Activated effector memory CD4-positive, alpha-beta T cell treated with Interleukin-2 at 50 U/mL for 16 hours (primary cell): ENCODE measurements at places on chromosomes 1 and 21.

DNA sequence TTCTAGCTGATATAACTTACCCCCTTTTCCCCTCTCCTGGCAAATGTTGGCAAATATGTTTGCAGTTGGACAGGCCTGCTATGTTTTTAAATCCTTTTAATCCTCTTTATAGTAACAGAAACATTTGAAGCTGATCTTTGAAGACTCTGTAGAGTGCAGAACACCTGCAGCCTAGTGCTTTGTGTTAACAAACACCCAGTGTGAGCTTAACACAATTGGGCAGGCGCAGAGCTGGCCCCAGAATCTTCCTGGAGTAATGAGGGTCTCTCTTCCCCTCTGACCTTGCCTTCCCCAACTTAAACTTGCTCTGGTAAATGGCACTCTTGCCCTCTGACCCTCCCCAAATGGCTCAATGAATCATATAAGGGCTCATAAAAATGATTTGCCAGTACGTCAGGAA is 247.9 kb upstream of the LYPLAL1 start:
- no peak for DNase-seq

- DNase-seq, result no peak
Observed at GRCh38 chr21:37240978-37241377, 26.2 kb downstream of the VPS26C start.

- DNase-seq, result no peak
Observed at GRCh38 chr1:15016526-15016925, 137.0 kb upstream of the TMEM51 start.

- no peak for DNase-seq
Observed at GRCh38 chr1:16138772-16139221, 17.1 kb downstream of the EPHA2 start.

DNA sequence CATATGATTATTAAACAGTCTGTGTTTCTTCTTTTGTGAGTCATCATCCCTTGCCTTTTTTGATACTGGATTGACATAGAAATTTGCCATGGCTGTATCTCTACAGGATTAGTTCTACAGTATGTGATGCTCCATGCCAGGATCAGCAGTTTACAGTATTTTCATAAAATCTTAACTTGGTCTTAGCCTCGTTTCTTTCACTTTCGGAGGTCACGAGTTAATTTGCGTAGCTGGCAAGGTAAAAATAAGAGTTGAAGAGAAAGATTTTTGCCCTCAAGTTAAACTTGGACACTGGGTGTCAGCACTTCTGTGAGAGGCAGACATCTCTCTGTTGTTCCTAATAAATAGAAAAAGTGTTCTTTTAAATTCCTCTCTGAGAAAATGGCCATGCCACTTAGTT is 79.1 kb downstream of the CACNA1E start:
- no peak for DNase-seq

- DNase-seq, result no peak
Observed at GRCh38 chr21:33286076-33286475, 19.9 kb downstream of the IL10RB start.

DNA sequence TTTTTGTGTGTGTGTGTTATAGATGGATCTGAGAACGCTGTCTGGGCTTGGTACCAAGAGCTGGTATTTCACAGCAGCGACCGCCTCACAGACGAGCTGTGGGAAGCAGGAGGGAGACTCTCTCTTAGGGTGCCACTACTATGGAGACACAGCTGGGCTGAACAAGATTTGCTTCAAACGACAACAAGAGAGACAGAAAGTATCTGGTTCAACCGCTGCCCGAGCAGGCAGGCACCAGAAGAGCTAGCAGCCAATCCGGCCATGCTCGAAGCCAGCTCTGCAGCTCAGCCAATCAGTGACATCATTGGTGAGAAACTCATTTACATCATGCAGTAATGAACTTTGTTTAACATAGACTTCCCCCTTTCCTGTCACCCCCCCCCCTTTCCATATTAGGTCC is 341.3 kb downstream of the USP25 start:
- DNase-seq, result no peak

- no peak for DNase-seq
Observed at GRCh38 chr1:186283374-186283773, 91.7 kb downstream of the TPR start.

GRCh38 chr1:207034208-207034607 is 1.7 kb upstream of the C1orf116 start:
- no peak for DNase-seq

DNA sequence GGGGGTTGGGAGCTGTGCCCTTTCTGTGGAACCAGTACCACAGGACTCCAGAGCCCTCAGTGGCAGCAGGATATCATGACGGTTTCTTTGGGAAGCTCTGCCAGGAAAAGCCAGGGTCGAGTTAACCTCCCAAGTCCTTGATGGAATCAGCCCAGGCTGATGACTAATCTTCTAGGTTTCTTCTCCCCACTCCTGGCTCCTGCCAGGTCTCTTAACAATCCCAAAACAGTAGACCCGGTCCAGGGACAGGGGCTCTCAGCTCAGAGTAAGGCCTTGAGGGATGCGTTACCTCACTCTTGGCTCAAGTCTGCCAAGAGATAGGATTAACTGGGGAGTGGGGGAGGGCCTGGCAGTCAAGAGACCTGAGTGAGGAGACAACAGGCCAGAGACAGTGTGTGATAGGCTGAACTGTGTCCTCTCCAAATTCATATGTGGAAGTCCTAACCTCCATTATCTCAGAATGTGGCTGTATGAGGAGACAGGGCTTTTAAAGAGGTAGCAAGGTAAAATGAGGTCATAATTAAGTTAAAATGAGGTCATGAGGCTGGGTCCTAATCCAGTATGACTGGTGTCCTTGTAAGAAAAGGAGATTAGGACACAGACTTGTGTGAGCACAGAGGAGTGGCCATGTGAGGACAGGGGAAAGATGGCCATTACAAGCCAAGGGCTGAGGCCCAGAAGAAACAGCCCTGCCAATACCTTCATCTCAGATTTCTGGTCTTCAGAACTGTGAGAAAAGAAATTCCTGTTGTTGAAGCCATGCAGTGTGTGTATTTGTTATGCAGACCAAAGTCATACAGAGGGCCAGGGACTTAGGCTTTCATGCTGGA is 95.0 kb downstream of the BEND5 start:
- no peak for DNase-seq

DNA sequence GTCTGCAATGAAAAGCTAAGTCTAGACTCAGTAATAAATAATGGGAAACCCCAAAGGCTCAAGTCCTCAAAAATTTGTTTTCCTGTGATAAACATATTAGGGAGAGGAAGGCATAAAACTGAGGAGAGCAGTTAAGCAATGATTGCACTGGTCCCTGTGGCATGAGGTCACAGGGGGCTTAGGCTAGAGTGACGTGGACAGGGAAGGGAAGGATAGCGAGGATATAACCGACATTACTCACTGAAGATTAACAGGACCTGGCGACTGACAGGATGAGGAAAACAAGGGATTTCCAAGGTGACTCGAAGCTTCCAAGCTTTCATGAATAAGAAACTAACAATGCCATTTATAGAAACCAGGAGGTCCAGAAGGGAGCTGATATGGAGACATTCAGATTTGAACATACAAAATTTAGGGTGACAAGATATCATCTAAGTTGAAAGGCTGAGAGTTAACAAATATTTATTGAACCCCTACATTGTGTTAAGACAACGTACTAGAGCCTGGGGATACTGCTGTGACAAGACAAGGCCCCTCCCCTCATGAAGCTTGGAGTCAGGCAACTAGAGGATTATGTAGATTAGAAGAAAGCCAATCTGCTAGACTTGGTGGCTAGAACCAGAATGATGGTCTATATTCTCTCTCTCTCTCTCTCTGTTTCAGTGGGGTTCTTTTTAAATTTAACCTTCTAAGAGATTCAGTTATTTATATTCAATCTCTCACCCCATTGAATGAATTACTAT is 33.2 kb upstream of the PKN2 start:
- DNase-seq, result no peak

DNA sequence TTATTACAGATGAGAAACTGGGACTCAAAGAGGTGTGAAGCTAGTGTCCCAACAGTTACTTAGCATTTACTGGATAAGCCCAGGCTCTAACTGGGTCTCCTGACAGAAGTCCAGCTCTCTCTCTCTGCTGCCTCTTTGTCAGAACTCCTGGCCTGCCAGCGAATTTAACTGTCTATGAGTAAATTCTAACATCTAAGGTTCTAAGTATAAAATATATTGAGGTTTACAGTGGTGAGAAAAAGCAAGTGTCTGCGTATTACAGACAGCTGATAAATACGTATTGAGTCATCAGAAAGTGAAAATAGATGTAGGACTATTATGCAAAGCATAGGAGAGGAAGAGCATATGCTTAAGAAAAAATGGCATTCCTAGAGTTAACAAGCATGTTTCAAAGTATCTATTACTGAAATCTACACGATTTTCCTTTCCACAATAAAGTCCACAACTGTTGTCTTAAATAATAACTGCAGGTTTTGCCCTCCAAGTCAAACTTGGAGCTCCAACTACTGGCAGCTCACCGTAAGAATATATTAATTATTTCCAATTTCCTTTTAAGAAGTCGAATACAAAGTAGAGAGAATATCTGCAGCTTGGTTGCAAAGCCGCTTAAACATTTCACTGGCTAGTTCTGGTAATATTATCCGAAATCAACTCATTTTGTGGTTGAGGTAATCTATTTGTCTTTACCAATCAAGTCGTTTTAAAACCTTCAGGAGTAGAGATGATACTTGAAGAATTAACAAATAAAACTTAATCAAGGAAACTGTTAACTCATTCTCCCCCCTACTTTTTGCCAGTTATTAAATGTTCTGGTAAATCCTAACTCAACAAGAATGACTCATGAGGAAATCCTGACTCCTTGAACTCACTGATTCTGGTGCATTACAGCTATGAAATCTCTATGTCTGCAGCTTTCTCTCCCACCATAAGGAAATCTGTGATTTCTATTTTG is 1.4 kb upstream of the RGS2 start:
- DNase-seq, result no peak

DNA sequence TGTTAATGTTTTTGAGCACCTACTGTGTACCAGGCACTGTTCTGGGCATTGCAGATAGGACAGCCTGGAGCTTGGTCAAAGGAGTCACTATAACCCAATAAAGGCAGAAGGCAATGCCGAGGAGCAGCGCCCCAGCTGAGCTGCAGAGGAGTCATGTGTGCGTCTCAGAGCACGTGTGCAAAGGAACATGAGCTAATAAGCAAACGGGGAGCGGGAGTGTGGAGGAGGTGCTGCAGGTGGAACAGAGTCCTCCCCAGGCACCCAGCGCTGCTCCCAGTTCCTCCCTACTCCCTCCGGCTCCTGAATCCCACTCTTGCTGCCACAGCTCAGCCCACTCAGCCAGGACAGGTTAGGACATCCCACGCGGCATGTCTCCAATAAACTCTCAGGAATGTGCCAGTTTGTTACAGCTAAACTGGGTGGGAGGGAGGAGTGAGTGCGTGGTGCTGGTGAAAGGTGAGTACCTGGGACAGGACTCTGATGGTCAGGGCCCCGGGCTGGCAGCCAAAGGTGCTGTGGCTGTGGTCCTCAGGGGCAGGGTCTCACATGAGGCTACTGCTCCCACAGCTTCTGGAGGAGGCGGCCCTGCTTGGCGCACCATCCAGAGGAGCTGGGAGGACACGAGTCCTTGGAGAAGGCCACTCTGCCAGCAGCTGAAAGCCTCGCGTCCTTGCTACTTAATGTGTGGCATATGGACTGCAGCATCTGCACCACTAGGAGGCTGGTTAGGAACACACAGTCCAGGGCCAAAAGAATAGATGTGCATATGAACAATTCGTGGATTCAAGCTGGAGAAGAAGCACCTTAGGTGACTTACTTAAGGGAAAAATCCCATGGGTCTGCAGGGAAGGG is 52.3 kb downstream of the GRIK3 start:
- no peak for DNase-seq

- DNase-seq, result no peak
Observed at GRCh38 chr1:89624314-89624713, 8.6 kb upstream of the LRRC8C start.

- no peak for DNase-seq
Observed at GRCh38 chr21:36047139-36047538, 13.2 kb downstream of the SETD4 start.

DNA sequence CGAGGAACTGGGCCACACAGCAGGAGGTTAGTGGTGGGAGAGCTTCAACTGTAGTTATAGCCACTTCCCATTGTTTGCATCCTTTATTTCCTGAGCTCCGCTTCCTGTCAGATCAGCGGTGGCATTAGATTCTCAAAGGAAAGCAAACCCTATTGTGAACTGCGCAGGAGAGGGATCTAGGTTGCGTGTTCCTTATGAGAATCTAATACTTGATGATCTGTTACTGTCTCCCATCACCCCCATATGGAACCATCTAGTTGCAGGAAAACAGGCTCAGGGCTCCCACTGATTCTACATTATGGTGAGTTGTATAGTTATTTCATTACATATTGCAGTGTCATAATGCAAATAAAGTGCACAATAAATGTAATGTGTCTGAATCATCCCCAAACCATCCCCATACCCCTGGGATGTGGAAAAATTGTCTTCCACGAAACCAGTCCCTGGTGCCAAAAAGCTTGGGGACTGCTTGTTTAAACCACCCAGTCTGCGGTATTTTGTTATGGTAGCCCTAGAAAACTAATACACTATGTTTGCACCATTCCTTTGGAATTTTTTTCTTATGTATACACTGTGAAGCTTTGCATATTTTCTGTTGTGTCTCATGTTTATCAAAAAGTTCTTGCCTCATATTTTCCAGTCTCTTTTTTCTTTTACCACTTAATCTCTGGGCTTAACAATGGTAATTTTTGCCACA is 136.6 kb upstream of the IVNS1ABP start:
- no peak for DNase-seq

GRCh38 chr21:34120867-34121266 is 47.5 kb downstream of the MRPS6 start:
- DNase-seq, result no peak

GRCh38 chr1:45522324-45523104 is 830 bp upstream of the PRDX1 start:
- DNase-seq, result no peak
